ENCODE measurements at places on chromosomes 2 and 18. TPM values are rescaled to one million over a fixed set of nuclear protein-coding genes. Genes with fewer than 3 reads are reported as not detected.

Gene ASB18
- total RNA-seq: not detected

Gene ELOA2
- total RNA-seq: not detected

Gene UNC80
- total RNA-seq: not detected

Gene GAL3ST2
- not detected for total RNA-seq

Gene TRIM43B
- total RNA-seq: 0.16 TPM

Gene SNRNP200
- total RNA-seq: 49.4 TPM

Gene MTERF4
- 16.8 TPM for total RNA-seq

Gene ABCG8
- total RNA-seq: not detected

Gene CDKL4
- total RNA-seq: 0.19 TPM

Gene WDR75
- 30.8 TPM for total RNA-seq

Gene TRABD2A
- total RNA-seq: 0.38 TPM

Gene CCDC85A
- total RNA-seq: 20.9 TPM

Gene LRP1B
- 0.06 TPM for total RNA-seq

Gene ZNF396
- 0.65 TPM for total RNA-seq

Gene CYS1
- not detected for total RNA-seq

All from bladder microvascular endothelial cell (primary cell).